ENCODE measurements at places on chromosomes 3 and 15. TPM values are rescaled to one million over a fixed set of nuclear protein-coding genes. Genes with fewer than 3 reads are reported as not detected.

RGMA gene
- 26.2 TPM for total RNA-seq

GDPGP1 gene
- 5.8 TPM for total RNA-seq

GRCh38 chr15:70653426-70653825 is 109.9 kb downstream of the UACA start:
- H3K4me3 ChIP-seq: no peak overlapping the region
- H3K27me3 ChIP-seq: no peaks in the 10 kb centered on the region
- peaks cover 24% of the 10 kb centered on the region for H3K36me3 ChIP-seq
- no peak overlapping the region for H3K27ac ChIP-seq
- H3K4me1 ChIP-seq: peaks cover 15% of the 10 kb centered on the region

- no peaks in the 10 kb centered on the region for H3K36me3 ChIP-seq
- peak within 1 kb of the TSS; percentile 51 for H3K27ac ChIP-seq
- H3K4me1 ChIP-seq: peaks cover 14% of the 10 kb centered on the region
- peaks cover 60% of the 10 kb centered on the region for H3K27me3 ChIP-seq
- peak within 1 kb of the TSS; percentile 76 for H3K4me3 ChIP-seq
Observed at GRCh38 chr3:181711325-181712135, at the start of gene SOX2. Gene SOX2, plus strand, starts transcription at chr3:181711925. Its CDS starts 436 bp downstream, at chr3:181712361.

FETUB gene
- not detected for total RNA-seq

DNA sequence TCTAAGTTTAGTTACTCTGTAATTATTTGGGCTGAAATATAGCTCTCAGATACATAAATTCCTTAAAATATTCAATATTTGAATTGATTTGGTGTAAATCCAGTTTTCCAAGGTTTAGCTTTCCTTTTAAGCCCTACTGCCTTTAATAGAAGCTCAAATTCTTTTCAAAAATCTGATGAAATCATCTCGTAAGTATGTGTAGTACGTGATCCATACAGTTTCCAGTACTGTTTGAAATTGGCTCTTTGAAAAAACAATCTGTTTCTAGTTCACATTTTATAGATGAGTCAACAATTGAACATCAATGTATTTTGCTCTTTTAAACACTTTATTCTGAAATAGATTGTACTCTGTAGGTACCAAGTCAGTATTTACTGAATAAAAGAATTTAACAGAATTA is 84.2 kb downstream of the LRRC49 start:
- no peak overlapping the region for H3K4me3 ChIP-seq
- no peaks in the 10 kb centered on the region for H3K36me3 ChIP-seq
- peaks cover 25% of the 10 kb centered on the region for H3K4me1 ChIP-seq

GRCh38 chr15:59522988-59523461 is 85.0 kb downstream of the FAM81A start:
- no peaks in the 10 kb centered on the region for H3K36me3 ChIP-seq
- no peak overlapping the region for H3K27ac ChIP-seq
- DNase-seq: no peak
- no peaks in the 10 kb centered on the region for H3K4me1 ChIP-seq
- H3K27me3 ChIP-seq: peaks cover 3% of the 10 kb centered on the region
- H3K4me3 ChIP-seq: no peak overlapping the region

KNG1 gene
- total RNA-seq: not detected

- peaks cover 14% of the 10 kb centered on the region for H3K4me1 ChIP-seq
- no peak for DNase-seq
- no peak overlapping the region for H3K4me3 ChIP-seq
Observed at GRCh38 chr3:59873576-59874230, 823.9 kb upstream of the CFAP20DC start.

- H3K4me3 ChIP-seq: no peak overlapping the region
- H3K4me1 ChIP-seq: peaks cover 16% of the 10 kb centered on the region
- no peak overlapping the region for H3K27ac ChIP-seq
Observed at GRCh38 chr15:57923750-57924149, 141.8 kb downstream of the ALDH1A2 start.

RARB gene
- total RNA-seq: 5.9 TPM

LTF gene
- not detected for total RNA-seq

DNA sequence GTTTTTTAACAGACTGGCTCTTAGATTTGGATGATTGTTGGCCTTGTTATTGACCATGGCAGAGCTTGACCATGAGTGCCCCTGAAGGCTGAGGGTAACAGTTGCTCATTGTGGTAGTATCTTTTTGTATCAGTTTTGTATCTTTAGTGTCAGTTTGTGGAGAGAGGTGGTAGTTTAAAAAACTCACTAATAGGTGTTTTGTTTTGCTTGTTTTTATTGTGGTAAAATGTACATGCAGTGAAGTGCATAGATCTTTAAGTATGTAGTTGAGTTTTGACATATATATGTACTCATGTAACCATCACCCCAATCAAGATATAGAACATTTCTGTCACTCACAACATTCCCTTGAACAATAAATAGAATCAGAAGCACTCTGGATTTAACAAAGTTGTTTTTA is 9.8 kb downstream of the GMPS start:
- DNase-seq: no peak
- peaks cover 28% of the 10 kb centered on the region for H3K4me1 ChIP-seq
- H3K27me3 ChIP-seq: no peaks in the 10 kb centered on the region

ANKRD34C gene
- total RNA-seq: 0.07 TPM

DNA sequence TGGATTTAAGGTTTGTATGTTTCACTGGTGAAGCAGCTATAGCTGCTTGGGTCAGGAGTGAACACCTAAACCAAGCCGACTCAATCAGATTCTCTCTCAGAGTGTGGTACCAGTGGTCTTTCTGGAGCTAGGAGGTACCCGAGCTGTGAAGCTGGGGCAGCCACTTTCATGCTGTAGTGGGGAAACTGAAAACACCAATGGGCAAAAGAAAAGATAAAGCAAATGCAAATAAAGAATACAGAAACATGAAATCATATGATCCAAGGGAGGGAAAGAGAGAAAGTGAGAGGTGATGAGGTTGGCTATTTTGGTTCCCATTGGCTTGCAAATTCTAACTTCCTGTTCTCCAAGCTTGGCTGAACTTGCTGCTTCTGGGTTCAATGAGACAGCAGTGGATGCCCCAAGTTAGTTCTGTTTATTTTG is 212.3 kb upstream of the CFAP20DC start:
- H3K4me1 ChIP-seq: no peaks in the 10 kb centered on the region
- H3K4me3 ChIP-seq: no peak overlapping the region
- DNase-seq: no peak
- no peaks in the 10 kb centered on the region for H3K36me3 ChIP-seq
- no peaks in the 10 kb centered on the region for H3K27me3 ChIP-seq
- H3K27ac ChIP-seq: no peak overlapping the region

GRCh38 chr15:58040150-58040549 is 25.4 kb downstream of the ALDH1A2 start:
- H3K4me3 ChIP-seq: no peak overlapping the region
- H3K27me3 ChIP-seq: peaks cover 25% of the 10 kb centered on the region
- H3K4me1 ChIP-seq: peaks cover 13% of the 10 kb centered on the region
- no peak overlapping the region for H3K27ac ChIP-seq
- no peaks in the 10 kb centered on the region for H3K36me3 ChIP-seq

AADACL2 gene
- total RNA-seq: not detected

GRCh38 chr3:99952306-99952705 is 134.6 kb downstream of the CMSS1 start:
- peaks cover 74% of the 10 kb centered on the region for H3K4me1 ChIP-seq
- H3K4me3 ChIP-seq: no peak overlapping the region
- no peaks in the 10 kb centered on the region for H3K27me3 ChIP-seq
- no peaks in the 10 kb centered on the region for H3K36me3 ChIP-seq

FOXL2 gene
- total RNA-seq: not detected

RLBP1 gene
- total RNA-seq: not detected

DNA sequence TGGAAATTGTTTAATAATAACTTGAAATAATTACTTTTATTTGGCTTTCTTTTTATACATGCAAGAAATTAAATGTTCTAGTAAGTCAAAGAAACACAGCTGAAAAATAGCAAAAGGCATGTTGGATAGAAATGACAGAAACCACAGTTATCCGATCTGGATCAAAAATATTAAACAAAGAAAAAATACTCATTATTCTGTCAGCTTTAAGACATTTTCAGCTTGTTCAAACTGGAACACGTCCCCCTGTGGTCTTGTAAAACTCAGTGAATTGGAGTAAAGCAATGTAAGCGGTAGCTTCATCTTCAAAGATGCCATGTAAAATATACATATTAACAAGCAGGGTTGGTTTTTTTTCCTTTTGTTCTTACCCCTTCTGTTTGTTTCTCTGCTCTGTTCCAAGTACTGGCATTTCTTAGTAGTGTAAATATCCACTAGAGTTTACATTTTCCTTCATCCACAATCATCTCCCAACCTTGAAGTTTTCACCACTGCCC is 223.4 kb downstream of the IGSF11 start:
- DNase-seq: no peak
- H3K4me1 ChIP-seq: no peaks in the 10 kb centered on the region
- H3K4me3 ChIP-seq: no peak overlapping the region
- H3K27me3 ChIP-seq: peaks cover 9% of the 10 kb centered on the region
- H3K36me3 ChIP-seq: peaks cover 1% of the 10 kb centered on the region

DNA sequence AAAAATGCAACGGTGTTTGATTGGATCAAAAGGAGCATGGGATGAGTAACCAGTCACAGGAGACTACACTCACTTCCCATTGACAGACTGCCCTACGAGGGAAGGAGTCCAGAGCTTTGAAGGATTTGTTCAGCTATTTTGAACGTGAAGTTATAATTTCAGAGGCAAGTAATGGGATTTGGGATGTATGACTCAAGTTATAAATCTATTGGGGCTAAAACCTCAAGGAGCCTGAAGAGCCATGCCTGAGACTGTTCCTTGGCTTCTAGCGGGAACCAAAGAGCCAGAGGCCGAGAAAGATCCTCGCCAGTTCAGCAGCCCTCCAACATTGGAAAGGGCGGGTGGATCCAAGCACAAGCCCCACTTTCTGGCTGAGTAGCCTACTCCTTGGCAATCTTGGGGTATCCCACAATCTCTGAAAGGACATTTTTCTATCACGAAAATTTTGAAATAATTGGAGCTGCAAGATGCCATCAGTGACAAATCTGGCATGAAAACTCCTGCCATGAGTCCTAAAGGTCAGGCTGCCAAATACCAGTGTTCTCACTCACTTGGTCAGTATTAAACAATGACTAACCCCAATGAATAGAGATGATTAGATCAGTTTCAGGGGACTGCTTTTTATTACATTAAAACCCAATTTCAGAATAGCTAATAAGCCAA is 48.6 kb upstream of the SLCO2A1 start:
- H3K4me3 ChIP-seq: no peak overlapping the region
- no peaks in the 10 kb centered on the region for H3K27me3 ChIP-seq
- DNase-seq: no peak
- peaks cover 8% of the 10 kb centered on the region for H3K36me3 ChIP-seq
- no peak overlapping the region for H3K27ac ChIP-seq

PLD1 gene
- total RNA-seq: 16.4 TPM

GRCh38 chr3:11514191-11514821 is 129.4 kb downstream of the VGLL4 start:
- H3K36me3 ChIP-seq: no peaks in the 10 kb centered on the region
- H3K27me3 ChIP-seq: no peaks in the 10 kb centered on the region
- H3K4me3 ChIP-seq: no peak overlapping the region
- H3K27ac ChIP-seq: peak overlapping the region; percentile 92
- no peak for DNase-seq

- no peak overlapping the region for H3K27ac ChIP-seq
- DNase-seq: no peak
- H3K36me3 ChIP-seq: no peaks in the 10 kb centered on the region
Observed at GRCh38 chr3:98010194-98010882, 24.8 kb downstream of the GABRR3 start.

ZNF654 gene
- 11.7 TPM for total RNA-seq

DNA sequence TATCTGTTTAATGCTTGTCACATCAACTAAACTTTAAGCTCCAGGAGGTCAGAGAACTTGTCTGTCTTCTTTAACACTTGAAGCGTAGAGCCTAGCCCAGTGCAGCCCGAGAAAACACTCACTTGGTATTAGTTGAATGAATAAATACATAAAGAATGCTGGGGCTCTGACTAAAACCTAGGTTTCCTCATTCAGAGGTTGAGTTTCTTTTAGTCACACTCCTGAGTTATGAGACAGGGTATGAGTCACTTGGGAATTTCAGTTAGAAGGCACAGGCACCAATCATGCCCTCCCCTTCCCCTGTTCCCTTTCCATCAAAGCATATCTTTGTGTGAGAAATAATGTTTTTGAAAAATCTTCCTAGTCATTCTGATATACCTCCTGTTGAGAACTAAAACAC is 589.8 kb upstream of the DPPA4 start:
- peaks cover 1% of the 10 kb centered on the region for H3K36me3 ChIP-seq
- peaks cover 73% of the 10 kb centered on the region for H3K4me1 ChIP-seq
- no peaks in the 10 kb centered on the region for H3K27me3 ChIP-seq
- H3K4me3 ChIP-seq: no peak overlapping the region
- DNase-seq: no peak
- H3K27ac ChIP-seq: peak overlapping the region; percentile 92

DNA sequence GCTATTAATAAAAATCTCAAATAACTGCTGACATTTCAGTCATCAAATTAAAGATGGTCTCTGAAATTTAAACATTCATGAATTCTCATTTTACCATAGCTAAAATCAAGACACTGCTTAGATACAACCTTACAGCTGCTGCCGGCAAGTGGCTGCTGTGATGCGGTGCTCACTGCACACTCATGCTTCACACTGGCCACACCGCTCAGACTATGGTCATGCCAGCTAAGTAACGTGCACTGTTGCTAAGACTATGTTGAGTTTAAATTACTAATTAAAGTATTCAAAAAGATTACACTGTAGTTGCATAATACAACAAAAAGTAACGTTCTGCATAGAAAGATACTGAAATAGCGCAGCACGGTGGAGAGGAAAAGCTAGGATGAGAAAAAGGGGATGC is 12.1 kb downstream of the ATP13A3 start:
- peak overlapping the region; percentile 67 for H3K27ac ChIP-seq
- no peak for DNase-seq
- H3K36me3 ChIP-seq: no peaks in the 10 kb centered on the region
- H3K4me3 ChIP-seq: no peak overlapping the region
- H3K4me1 ChIP-seq: peaks cover 13% of the 10 kb centered on the region

DNA sequence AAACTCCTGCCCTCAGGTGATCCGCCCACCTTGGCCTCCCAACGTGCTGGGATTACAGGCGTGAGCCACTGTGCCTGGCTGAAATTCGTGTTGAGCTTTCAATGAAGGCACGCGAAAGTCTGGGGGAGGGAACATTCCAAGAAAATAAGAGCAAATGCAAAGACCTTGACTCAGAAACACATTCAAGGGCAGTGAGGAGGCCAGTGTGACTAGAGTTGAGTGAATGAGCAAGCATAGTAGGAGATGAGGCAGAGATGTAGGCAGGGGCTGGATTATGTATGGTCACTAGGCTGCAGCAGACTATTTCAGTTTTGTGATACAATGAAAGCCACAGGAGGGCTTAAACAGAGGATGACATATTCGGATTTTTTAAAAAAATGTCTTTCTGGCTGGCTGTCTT is 67.0 kb downstream of the SCN11A start:
- no peak overlapping the region for H3K4me3 ChIP-seq
- H3K27ac ChIP-seq: no peak overlapping the region
- DNase-seq: no peak
- no peaks in the 10 kb centered on the region for H3K36me3 ChIP-seq
- no peaks in the 10 kb centered on the region for H3K4me1 ChIP-seq

DNA sequence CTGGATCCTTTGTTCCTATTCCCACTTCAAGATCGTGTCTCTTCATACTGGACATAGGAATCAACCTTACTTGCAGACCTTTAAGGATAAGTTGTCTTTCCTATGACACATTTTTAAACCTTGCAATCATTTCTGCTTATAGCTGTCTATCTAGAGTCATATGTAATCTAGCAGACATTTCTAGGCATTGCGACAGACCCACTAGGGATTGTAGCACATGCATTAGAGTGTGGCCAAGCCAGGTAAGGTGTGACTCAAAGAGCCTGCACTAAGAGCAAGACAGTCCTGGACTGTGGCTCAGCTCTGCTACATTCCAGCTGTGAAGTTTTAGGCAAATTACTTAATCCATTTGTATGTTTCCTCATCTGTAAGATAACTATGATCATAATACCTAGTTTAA is 38.8 kb upstream of the BFSP2 start:
- H3K4me1 ChIP-seq: no peaks in the 10 kb centered on the region
- no peak overlapping the region for H3K4me3 ChIP-seq
- peaks cover 27% of the 10 kb centered on the region for H3K27me3 ChIP-seq
- no peak overlapping the region for H3K27ac ChIP-seq
- no peak for DNase-seq

Data from chondrocyte (in vitro differentiated cells).